Hippocampal formation (tissue), 2 donors: ENCODE measurements at places on chromosomes 5 and 9.

DNA sequence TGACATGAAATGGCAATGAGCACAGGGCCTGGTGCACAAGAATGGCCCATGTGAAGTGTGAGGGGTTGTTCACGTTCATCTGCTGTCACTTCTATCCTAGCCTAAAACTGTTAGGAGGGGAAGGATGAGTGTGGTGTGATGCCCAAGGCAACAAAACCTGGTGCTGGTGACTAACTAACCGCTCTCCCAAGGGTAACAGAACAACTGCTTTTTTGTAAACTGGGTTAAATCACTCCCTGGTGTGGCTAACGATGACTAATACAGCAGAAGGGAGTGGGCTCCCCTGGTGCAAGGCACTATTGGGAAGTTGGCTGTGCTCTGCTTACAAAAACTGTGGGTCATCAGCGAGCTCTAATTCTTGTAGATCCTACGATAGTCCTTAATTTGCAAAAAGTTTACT, 103.2 kb upstream of the VCAN start:
- no peak for DNase-seq

DNA sequence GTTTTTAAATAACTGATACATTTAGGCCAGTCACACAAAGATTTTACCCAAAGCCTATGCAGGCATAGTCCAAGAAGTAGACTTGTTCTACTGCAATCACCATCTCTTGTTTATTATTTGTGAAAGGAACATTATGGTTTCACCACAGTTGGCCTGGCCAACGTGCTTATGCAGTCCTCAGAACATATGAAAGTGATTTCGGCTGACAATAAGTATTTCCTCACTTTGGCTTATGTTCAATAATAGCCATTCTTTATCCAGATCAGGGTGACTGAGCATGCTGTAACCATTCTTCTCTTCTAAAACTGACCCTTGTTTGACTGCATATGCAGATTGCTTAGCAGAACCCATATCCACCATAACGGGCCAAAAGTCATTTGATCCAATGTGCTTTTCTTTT, 76.6 kb upstream of the CCDC152 start:
- no peak for DNase-seq

DNA sequence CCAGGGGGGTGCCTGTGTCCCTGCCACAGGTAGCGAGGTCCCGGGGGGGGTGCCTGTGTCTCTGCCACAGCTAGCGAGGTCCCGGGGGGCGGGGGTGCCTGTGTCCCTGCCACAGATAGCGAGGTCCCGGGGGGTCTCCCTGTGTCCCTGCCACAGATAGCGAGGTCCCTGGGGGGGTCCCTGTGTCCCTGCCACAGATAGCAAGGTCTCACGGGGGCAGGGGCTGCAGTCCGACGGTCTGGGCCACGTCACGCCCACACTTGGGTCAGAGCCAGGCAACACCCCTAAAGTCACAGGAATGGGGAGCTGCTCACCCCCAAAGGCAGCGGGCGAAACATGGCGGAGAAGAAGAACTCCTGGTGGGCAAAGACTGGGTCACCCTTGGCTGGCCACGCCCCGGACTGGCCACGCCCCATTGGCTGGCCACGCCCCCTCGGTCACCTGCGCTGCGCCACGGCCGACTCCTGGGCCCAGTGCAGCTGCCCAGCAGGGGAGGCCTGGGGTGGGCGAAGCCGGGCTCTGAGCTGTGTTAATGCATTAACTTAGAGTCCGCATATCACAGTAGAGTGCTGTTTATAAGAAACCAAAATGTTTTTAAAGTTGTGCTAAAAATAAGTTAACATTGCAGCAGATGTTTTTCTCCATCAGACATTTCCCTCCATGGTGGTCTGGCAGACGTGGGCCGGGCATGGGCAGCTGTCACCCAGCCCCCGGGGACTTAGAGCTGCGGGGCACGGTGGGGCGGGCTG, 7.0 kb downstream of the NOXA1 start:
- no peak for DNase-seq

GRCh38 chr9:7228726-7229125, 471.0 kb downstream of the KDM4C start:
- no peak for DNase-seq

DNA sequence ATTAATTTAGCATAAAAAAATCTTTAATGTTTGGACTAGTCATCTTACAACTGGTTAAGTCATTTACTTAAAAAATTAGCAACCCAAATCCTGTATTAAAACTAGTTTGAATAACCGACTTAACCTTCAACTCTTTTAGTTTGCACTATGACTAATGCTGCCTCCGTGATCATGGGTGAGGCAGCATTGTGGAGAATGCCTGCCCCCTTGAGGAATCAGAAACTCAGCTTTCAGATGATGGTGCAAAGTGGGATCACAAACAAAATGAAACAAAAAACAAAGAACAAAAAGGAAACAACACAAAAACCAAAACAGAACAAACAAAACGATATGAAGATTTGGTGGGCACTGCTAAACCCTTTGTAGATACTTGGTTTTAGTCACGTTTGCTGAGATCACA, 127.0 kb upstream of the PALM2AKAP2 start:
- peak; percentile 35 for DNase-seq

GRCh38 chr9:109098960-109099308, 20.8 kb downstream of the TMEM245 start:
- DNase-seq = peak; percentile 71

DNA sequence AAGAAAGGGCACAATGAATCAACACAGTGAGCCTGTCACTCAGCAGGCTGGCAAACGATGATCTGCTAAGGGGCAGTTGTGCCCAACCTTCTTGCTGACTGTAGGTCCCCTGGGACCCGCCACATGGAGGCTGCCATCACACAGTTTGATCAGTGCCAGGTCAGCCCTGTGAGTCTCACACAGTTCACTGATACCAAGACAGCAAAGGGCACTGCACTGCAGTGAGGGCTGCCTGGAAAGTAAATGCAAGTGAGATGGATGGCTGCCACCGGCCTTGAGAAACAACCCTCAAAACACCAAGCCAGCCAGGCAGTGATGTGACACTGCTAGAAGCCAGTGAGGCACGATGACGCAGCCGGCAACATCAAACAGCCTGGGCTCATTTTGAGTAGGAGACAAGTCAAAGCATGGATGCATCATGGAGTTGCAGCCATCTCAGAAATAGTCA, 30.3 kb downstream of the FOXD1 start:
- no peak for DNase-seq

DNA sequence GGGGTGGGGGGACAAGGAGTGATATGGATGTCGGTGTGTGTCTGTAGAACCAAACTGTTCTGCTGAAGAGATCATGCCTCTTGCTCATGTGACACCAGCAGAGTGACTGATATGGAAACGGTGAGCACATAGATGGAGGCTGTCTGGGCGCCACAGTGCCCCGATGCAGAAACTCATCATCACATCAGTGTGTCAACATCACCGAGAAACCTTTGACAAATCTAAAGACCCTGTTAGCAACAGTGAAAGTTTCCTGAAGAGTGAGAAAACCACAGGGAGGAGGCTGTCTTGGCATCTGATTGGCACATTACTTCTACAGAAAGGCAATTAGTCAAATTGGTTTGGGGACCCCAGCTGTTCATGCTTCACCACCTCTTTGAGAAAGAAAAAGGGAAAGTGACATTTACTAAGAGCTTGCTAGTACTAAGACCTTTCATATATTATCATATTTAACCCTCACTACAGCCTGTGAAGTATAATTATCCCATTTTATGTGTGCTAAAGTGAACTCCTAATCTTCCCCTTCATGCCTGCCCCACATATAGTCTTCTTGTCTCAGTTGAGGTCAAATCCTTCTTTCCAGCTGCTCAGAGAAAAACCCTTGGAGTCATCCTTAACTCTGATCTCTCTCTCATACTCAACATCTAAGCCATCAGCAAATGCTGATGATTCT, 25.6 kb downstream of the CSF2 start:
- no peak for DNase-seq

DNA sequence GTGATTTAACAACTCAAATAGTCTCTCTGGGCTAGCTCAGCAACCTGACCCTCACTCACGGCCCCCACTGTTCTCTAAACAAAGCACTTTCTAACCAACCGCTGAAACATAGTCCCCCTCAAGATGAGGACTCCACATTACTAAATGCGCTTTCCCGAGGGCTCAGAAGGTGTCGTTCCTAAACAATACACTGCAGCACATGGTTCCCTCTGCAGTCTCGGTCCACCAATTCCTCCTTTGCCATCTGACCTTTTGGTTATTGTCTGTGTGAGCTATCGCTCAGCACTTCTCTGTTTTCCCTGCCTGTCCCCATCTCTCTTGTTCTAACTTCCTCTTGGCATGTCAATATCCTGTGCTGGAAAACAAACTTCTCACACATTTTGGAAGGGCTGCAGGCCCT, 7.2 kb downstream of the EPB41L4A start:
- DNase-seq = no peak

GRCh38 chr5:149024943-149025342, 37.9 kb downstream of the SH3TC2 start:
- DNase-seq = no peak

GRCh38 chr9:134328841-134329575, 2.8 kb downstream of the RXRA start:
- DNase-seq = no peak

GRCh38 chr5:58246461-58246944, 213.4 kb downstream of the PLK2 start:
- DNase-seq = no peak

DNA sequence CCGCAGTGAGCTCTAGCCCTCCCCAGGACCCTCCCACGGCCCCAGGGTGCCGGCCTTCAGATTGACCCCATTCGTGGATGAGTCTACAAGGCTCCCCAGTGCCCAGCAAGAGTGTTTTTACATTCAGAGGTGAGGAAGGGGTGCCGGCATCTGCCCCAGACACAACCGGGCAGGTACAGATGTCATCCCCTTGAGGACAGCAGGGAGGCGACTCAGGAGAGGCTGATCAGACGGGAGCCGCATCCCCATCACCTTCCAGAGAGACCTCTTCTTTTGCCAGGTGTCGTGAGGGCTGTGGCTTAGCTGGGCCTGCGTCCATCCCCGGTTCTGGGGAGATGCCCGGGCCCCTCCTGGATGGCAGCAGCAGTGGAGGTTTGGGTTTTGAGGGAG, 4.3 kb upstream of the LRRC14B start:
- no peak for DNase-seq

DNA sequence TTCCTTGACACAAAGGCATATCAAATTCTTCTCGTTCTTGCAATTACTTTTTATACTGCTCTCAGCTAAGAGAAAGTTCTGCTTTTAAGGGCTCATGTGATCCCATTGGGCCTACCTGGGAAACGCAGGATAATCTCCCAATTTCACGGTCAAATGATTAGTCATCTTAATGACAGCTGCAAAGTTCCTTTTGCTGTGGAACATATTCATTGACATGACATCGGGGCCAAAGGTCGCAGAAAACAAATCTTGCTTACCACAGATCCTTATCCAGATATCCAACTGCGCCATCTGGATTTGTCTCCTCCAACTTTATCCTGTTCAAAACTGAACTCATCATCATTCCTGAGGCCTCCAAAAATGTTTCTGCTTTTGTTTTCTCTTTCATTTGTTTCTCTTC, 1085.6 kb upstream of the WWC1 start:
- no peak for DNase-seq

DNA sequence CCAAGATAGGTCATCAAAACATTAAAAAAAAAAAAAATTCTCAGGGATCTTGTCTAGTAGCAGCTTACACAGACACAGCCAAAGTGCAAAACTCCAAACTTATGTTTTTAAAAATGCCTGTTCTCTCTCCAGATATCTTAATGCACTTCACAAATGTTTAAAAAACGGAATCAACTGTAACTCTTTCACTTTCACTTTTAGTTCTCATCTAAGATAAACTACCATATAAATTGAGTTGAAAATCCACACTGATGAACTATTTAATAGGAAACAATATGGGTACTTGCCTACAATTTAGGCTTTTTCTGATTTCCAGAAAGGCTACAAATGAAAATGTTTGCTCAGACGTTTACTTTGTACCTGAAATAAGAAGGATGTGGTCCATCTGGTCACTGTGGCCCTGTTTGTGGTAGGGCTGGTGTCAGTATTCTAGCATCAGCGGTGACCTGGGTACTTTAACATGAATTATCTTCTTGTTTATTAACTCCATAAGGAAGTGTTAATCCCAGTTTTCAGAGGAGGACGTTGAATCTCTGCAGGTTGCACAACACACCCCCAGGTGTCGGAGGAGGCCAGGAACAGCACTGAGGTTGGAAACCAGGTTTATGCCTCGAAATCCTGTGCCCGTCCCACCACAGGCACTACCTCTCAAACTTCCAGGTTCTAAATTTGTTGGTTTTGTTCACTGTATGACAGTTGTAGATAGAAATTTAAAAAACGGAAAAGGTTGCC, 13.3 kb upstream of the LPCAT1 start:
- no peak for DNase-seq

DNA sequence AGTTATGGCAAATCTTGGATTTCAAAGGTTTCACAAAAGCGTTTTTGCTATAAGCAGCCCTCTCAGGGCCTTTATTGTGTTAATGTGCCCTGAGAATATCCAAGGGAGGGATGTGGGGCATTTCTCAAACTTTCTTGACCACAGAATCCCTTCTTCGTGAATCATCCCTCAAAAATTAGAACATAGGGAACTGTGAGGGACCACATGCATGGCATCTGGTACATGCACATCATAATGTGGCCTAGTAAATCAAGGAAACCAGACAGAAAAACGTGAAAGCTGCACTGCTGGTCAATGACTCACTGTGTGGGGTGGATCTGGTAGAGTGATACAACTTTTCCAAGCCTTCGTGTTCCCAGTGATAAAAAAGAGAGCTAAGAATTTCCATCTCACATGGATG, 22.4 kb downstream of the DDX31 start:
- no peak for DNase-seq

GRCh38 chr9:136086951-136087740, 7.9 kb downstream of the NACC2 start:
- no peak for DNase-seq

GRCh38 chr9:113851873-113852272, 24.2 kb upstream of the ZNF618 start:
- no peak for DNase-seq

DNA sequence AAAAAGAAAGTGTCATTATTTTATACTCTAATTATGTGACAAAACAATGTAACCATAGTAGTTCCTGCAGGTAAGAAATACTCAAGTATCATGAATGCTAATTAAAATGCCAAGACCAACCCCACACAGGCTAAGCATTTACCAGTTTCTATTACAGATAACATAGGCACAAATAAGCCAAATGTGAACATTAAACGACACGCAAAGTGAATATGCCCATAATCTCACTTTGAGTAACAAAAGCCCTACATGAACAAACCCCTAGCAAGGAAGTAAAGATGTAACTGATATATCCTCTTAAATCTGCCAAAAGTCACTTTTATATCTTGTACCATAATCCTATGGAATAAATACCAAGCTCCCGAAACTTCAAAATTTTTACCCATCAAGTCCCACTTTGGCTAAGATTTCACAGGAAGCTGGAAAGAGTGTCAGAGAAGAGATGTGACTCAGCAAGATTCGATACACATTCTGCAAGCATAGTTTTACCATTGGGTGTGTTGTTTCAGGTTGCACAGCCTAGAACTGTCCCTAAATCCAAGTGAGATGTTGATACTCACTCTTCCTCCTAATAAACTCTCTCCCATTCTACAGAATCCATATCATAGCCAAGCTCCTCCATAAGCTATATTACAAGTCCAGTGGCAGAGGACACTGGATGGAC, 28.8 kb downstream of the TRPM6 start:
- DNase-seq = no peak
